Endodermal cell (in vitro differentiated cells): ENCODE measurements at places on chromosomes 16 and 17.

- DNase-seq: no peak
Observed at GRCh38 chr16:51071326-51071725, 79.7 kb downstream of the SALL1 start.

DNA sequence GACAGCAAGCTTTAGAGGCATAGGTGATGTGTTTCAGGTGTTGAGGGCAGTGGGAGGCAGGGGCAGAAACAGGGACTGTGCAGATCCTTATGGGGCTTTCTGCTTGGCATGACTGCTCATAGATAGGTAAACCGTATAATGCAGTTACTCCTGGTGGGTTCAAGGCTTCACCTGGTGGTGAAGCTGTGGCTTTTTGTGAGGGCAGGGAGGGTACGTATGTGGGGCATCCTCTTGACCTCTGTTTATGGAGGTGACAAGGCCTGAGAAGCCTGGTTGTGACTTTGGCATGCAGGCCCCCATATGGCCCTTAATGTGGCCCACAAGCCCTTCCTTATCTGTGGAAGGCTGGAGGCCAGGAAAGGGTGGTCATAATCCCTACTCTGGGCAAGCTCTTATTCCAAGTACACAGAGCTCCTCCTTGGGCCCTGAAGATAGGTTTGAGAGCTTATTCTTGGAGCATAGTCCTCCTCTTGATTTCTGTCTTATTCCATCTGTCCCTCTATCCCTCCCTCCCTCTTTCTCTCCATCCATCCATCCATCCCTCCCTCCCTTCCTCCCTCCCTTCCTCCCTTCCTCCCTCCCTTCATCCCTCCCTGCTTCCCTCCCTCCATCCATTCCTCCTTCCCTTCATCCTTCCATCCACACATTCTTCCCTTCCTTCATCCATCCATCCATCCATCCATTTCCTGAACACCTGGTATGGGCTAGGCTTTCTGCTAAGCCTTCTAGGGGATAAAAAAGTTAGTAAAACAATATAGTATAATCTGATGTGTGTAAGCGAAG, 1.3 kb upstream of the CCL16 start:
- no peak for DNase-seq

GRCh38 chr17:30915833-30916611, 5.7 kb upstream of the ADAP2 start:
- no peak for DNase-seq

- DNase-seq: peak; percentile 93
Observed at GRCh38 chr17:27430882-27431491, 25.3 kb upstream of the KSR1 start.

- peak; percentile 71 for DNase-seq
Observed at GRCh38 chr17:63573634-63574033, 23.4 kb downstream of the DCAF7 start.

DNA sequence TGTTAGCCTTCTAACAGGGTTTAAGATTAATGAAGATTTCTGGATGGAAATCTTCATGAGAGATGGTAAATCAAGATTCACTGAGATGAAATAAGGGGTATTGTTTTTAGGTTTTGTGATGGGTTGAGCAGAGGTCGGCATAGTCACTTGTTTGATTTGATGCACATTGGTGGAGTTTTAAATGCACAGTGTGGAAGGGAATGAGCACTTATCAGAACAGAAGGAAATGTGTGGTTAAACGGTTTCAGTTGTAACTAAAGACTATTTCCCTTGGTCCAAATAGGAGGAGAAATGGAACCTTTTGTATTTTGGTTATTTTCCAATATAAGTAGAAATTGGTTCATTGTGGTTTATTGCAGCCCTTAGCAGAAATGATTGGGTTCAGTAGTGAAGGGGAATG, 34.1 kb downstream of the CBFB start:
- no peak for DNase-seq

DNA sequence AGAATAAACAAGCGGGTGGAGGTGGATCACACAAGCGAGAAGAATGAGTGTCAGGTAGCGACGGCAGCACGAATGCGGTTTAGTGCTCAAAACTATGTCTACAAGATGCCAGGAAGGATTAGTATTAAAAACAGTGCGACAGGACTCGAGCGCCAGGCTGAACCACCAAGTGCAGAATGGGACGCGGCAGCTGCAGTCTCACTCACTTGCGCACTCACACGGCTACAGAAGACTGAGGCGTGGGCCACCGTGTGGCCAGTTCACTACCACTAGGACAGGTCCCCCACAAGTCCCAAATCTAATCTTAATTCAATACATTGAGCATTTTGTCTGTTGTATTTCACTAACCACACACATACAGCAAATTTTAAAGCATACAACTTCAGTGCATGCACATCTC, 35.7 kb upstream of the TRAP1 start:
- no peak for DNase-seq

DNA sequence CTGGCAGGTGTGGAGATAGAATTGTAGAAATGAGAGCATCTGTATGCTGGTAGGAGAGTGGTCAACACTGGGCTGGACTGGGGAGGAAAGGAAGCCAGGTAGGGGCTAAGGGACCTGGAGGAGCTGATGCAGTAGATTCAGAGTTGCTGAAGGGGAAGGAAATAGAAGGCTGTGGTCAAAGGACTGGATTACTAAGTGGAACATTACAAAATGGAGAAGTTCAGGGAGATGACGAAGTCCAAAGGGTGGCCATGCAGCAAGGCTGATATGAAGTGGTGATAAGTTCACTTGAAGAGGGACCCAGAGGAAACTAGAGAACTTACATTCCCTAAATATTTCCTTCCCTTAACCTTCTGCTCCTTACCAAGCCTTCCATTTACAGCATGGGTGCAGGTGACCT, 8.6 kb upstream of the CCL2 start:
- no peak for DNase-seq

DNA sequence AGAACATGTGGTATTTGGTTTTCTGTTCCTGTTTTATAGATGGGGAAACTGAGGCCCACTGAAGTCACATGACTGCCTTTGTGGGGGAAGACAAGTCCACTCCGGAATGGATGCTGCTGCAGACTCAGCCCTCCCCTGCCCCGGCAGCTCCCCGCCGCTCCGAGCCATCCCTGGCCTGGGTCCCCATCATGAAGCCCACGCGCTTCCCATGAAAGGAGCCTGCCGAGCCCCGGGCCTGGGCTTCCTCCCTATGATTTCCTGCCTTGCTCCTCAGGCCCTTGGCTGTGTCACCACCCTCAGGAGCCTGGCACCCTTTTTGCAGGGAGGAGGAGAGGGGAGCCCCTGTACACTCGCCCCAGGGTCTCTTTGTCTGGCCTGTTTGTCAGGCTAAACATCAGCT, 125.3 kb upstream of the FOXF1 start:
- peak; percentile 39 for DNase-seq

DNA sequence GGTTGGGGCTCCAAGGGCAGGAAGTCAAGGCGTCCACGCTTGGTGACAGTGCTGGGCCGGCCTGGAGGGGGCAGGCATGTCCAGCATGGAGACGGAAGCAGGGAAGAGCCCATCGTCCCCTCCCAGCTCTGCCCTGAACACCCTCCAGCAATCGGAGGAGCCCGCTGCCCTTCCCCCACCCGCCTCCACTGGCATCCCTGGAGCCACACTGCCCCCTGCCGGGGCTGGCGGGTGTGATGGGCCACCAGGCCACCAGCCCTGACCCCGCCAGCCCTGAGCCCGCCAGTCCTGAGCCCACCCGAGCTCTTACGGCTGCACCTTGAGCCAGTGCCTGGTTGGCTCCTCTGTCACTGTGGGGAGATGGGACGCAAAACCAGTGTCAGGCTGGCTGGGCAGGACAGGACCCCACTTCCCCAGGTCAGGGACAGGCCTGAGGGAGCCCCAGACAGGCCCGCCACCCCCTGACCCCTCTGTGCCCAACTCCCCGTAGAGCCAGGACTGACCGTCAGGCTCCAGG, 4.1 kb upstream of the CDH15 start:
- peak; percentile 98 for DNase-seq

GRCh38 chr16:72277749-72278148, 105.8 kb upstream of the PMFBP1 start:
- DNase-seq: no peak

- peak; percentile 88 for DNase-seq
Observed at GRCh38 chr16:57627184-57627871, 1.1 kb upstream of the ADGRG1 start.

DNA sequence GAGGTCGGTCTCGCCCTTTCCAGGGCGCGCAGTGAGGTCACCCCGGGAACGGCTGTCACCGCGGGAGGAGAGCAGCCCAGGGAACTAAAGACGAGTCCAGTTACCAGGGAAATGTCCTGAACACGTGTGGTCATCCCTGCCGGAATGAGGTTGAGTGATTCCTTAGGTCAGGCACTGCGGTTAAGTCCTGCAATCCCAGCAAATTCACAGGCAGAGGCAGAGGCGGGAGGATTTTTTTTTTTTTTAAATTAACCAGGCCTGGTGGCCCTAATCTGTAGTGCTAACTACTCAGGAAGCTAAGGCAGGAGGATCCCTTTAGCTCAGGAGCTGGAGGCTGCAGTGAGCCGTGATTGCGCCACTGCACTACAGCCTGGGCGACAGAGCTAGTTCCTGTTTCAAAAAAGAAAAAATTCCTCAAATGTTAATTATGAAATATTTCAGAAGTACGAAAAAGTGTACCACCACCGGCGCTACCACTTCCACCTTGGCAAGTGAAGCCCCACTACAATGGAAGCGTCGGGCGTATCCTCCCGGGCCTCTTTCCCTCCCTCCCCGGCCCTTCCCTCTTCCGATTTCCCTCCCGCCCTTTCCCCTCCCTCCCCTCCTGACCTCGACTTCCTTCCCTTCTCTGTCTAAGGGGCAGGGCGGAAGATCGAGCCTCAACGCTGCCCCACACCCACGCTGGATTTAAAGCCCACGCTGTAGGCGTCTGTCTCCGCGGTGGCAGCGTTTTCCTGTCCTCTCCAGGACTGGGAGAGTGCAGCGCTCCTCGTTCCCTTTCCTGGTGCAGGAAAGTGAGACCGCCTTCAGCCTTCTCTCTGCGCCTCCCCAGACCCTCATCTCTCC, 27.3 kb downstream of the SLFN11 start:
- peak; percentile 80 for DNase-seq

DNA sequence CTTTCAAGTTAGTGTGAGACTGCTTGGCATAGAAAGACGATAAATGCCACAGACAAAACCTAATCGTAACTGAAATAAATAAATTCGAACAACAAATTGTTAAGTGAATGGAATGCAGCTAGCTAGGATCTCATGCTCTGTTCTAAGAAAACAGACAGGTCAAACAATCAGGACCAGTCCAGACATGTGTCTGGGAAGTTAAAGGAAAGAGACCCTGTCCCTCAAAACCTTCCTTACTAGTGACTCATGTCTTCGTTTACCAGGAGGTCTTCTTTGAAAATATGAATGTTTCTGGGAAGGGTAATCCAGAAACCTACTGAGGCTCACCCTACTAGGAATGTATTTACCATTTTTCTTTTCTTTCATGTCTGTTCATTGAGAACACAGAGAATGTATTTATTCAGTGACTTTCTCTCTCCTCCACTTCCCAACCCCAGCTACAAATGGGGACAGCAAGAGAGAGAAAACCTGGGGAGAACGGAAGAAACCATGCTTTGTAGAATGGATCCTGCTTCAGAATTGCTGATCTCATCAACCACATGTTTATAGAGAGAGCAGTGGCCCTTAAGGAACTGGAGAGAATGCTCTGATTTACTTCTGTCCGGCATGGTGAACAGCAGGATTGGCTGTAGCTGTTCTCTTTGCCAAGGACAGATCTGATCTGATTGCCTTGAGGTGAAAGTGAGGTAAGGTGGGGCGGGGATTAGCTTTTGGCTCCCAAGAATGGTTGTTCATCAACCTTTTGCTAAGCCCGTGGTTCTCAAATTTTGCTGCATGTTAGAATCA, 39.4 kb upstream of the DHX8 start:
- DNase-seq: no peak

DNA sequence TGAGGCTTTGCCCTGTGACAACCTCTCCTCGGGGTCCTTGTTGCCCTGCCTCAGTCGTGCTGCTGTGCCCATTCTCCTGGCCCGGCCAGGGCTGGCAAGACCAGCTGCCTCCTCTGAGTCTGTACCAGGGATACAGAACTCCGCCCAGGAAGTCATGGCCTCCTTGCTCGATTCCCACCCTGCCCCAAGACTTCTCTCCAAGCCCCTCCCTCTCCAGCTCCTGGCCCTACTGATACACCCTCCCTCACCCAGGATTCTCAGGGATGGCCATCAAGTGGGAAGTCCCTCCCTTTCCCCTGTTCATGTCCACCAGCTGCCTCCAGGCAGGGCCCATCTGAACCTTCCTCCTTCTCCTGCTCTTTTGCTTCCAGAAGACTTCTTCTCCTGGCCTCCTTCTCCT, 11.2 kb upstream of the TMEM208 start:
- no peak for DNase-seq

DNA sequence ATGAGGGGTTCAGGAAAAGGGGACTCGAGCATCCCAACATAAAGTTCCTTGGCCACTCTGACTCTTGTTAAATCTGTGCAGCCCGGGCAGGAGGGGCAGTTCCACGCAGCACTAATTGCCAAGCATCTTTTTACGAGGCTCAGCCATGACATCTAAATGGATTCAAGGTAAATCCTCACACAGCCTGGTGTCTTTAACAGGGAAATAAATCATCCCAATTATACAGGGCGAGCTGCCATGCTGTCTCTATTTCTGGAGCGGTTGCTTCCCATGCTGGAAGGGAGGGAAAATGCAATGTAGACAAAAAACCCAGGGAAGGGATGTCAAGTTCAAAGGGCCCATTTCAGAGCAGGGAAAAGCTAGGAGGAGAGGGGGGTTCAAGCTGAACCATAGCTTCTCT, 110.0 kb downstream of the GAS7 start:
- DNase-seq: no peak

DNA sequence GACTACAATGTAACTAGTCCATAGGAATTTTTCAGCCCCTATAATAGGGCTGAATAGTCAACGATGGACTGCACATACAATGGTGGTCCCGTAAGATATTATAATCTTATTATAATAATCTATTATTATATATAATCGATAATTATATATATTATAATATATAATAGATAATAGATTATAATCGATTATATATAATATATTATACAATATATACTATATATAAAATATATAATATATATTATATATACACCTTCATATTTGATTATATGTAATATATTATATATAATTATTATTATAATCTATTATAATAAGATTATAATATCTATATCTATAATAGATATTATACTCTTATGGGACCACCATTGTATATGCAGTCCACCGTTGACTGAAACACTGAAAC, 238.8 kb downstream of the XYLT1 start:
- DNase-seq: no peak
